BE2C (cell line): ENCODE measurements at places on chromosomes 1 and 21.
A peak's percentile ranks its signal among the peaks of the same experiment; 100 is the strongest.

DNA sequence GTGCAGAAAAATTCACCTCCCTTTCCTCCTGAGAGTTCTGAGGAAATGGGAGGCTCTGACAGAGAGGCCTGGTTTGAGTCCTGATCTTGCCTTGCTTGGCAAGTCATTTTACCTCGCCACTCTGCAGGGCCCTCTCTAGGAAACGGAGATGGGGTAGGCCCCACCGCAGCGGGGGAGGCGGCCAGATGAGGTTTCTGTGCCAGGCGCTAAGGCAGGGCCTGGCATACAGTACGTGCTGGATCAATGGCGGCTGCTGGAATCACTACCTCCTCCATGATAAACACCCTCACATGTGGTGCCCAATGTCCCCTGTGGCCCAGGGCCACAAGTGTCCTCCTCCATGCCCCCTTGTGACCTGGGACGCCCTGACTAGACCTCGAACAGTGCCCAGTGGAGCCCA, 499 bp upstream of the PLEKHG5 start:
- DNase-seq = no peak

DNA sequence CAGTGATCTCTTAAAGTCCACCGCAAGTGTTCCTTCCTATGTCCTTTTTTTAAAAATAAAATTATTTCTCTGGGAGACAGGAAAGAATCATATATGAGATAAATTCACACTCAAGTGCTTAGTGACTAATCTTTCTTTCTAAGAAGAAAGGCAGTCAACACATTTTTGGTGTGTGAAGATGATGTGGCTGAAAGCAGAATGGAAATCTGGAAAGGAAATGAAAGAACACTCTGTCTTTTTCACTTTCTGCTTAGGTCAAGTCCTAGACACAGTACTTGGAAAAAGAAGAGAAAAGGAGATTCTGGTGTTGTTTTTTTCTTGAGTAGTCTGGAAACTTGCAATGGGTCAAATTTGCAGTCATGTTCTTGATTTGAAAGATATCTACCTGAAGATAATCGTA, 45.5 kb upstream of the PRRX1 start:
- DNase-seq = no peak

- no peak for DNase-seq
Measured at GRCh38 chr1:170273291-170274130, 127.8 kb downstream of the NTMT2 start.

DNA sequence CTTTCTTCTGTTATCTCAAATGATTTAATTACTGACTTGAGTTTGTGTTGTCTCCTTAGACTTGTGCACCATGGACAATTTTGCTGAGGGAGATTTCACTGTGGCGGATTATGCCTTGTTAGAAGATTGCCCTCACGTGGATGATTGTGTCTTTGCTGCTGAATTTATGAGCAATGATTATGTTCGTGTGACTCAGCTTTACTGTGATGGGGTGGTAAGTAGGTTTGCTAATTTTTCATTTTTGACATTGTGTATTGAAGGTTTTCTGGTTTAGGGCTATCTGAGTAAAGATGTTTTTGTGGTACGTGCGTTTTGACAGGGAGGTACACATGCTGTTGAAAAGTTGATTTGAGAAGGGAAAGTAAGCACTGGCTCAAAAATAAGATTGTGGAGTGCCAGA, 14.1 kb downstream of the TTC3 start:
- DNase-seq = peak; percentile 34

DNA sequence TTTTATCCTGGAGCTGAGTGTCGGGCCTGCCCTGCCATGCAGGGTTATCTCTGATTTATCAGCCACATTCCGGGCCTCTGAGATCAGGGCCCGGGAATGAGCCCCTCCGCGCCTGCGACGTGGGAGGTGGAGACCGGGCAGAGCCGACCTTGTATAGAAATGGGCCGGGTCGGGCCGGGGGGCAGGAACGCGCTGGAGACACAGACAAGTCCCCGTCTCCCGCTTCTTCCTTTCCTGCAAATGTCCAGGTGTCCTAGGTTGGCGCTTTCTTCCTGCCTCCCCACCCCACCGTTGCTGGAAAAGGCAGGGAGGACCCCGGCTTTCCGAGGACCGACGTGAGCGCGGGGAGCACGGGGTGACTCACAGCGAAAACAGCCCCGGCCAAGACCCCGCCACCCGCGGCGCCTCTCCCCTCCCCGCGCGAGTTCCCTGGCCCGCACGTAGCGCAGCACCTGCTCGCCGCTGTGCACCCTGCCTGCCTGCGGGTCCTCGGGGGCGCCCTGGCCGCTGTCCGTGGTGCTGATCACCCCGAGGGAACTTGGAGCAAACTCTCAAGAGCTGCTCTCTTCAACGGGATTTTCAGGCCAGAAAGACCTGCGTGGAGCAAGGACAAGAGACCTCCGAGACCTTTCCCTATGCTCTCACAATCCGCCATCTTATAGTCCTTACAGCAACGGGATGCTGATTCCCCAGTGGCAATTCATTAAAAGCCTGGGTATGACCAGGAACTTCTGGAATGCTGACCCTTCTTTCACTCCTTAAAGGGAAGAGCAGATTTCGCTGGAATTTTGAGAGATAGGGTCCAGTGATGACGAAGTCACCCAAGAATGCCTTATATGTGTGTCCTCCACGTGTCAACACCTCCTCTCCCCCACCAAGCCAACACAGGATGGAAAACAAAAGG, 475 bp upstream of the NPPB start:
- DNase-seq = peak; percentile 28

GRCh38 chr1:1806890-1807289, 28.6 kb upstream of the NADK start:
- no peak for DNase-seq

GRCh38 chr1:191498825-191499224, 659.4 kb upstream of the RGS18 start:
- DNase-seq = no peak

GRCh38 chr1:33349778-33350610, 29.1 kb upstream of the A3GALT2 start:
- DNase-seq = peak; percentile 86

DNA sequence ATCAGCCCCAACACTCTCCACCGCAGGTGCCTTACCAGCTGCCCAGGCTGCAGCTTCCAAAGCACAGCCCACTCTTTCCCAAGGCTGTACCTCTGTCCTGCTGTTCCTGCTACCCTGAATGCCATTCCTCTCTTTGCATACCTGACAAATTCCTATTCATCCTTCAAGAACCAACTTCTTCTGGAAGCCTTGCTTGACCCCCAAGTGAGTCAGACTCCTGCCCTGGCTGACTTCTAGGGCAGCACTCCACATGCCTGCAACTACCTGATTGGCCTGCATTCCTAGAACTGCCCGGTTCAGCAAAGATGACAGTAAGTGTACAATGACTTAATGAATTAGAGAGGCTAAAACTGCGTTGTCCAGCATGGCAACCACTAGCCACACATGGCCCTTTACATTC, 20.8 kb upstream of the PDZK1IP1 start:
- no peak for DNase-seq

DNA sequence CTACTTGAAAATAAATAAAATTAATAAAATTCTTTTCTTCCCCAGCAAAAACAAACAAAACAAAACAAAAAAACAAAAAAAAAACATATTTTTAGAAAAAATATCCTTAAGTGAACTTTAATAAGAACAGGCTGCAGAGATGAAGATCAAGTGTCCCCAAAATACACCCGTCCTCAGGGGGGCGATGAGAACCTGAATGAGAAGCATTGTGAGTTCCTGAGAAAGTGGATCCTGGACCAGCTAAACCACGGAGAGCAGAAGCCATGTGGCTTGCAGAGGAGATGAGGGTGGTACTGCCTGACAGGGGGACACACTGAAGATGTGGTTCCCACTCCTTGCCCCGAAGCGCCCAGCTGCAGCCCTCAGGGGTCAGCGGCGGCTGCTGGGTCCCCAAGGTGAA, 89.3 kb downstream of the ITPKB start:
- DNase-seq = no peak

DNA sequence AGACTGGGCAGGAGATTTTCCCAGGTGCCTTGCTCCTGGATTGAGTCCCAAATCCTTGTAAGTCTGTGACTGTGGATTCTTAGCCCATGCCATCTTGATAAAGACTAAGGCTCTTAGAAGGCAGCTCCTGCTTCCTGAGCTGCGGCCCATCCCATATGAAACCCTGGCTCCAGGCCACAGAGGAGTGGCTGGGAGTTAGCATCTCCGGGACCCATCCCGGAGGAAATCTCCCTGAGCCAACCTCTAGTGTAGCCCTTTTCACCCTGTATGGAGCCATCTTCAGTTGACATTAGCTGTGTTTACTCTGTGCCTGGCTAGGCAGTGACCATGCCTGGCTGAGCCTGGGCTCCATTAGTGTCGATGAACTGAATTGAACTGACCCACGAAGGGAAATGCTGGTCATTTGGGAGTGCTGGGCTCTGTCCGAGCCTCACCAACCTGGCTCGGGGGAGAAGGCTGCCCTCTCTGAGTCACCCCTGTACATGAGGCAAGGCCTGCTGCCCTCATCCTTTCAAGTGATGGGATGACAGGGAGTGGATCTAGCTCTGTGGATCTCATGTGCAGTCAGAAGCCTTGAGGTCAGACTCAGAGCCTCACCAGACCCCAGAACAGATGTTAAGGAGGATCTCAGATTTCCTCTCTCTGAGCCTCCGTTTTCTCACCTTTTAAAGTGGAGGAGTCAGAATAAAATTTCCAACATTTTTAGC, 37.5 kb downstream of the LGR6 start:
- no peak for DNase-seq

DNA sequence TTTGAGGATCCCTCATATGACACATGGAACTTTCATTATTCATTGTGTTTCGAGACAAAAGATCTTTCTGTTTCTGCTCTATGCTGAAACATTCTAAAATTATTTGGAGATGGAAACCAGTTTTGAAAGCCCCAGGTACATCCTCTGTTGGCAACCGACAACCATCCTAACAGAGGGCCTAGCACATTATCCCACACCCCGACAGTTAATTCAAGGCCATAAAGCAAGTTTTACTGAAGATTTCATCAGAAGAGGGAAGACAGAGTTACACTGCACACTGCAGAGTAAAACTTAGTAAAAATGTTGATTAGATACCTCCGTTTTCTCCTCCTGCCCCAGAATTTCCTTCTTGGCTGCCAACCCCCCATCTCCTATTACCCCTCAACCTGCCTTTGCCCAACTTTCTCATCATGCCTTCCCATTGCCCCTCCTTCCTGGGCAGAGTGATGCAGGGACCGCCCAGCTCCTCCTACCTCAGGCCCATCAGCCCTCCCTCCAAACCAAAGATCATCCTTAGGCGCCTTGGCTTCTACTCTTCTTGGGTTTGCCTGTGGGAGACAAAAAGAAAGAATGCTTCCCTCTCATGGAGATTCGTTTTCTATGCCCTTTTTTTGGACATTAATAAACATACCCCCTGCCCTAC, 52.9 kb upstream of the CITED4 start:
- no peak for DNase-seq

- DNase-seq = no peak
Measured at GRCh38 chr1:179155615-179156014, 73.7 kb downstream of the TOR3A start.

DNA sequence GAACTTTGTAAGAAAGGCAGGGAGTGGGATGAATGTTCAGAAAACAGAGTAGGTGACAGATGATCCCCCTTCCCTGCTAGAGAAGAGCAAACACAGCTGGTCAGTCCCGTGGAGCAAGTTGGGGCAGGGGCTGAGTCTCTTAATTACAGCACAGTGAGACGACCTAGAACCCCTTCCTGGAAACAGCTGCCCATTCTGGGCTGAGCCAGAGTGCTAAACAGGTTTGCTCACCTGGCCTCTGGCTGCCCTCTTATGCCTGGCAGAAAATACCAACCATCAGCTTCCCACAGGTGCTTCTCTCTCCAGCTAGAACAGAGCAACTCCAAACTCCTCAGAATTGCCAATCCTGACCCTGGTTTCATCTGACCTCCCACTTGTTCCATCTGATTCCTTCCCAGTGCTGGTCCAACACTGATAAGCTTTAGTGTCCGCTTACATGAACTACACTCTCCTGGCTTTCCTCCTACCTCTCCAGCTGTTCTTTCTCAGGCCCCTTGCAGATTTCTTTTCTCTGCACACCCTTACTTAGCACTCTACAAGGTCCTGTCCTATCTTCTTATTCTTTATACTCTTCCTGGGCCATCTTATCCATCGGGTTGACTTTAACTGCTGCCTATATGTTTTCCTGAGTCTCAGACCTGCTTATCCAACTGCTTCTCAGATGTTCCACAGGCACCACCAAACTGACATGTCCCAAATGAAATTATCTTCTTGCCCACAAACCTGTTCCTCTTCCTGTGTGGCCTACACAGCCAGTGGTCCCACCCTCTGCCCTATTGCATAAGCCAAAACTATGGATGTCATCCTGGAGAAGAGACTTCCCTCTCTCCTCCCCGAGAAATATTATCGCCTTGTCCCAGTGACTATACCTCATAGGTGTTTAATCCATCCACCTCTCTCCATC, 22.6 kb upstream of the COL9A2 start:
- DNase-seq = no peak

DNA sequence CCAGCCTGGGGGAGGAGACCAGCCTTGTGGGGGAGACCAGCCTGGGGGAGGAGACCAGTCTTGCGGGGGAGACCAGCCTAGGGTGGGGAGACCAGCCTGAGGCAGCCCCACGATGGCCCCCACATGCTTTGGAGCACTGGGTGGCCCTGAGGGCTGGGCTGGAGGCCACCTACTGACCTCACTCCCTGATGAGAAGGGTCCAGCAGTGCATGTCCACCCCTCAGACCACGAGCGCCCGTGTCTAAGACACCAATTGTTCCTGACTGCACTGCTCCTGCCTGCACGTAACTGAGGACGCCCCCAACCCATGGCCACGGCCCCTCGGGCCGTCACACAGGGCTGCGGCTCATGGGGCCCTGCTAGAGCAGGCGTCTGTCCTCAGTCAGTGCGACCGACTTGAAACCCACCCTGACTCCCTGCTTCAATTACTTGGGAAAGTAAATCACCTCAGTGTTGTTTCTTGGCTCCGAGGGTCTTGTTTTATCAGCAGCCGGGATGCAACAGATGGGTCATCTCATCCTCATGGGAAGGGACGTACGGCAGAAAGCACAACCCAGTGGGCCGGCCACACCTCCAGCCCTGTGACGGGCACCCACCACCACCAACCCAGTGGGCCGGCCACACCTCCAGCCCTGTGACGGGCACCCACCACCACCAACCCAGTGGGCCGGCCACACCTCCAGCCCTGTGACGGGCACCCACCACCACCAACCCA, at the start of gene SPATC1L:
TSS of gene SPATC1L (minus strand) at position 550 of the 715 bp plus-strand sequence. CDS start 1,643 bp downstream, outside the sequence.
- DNase-seq = peak; percentile 77

DNA sequence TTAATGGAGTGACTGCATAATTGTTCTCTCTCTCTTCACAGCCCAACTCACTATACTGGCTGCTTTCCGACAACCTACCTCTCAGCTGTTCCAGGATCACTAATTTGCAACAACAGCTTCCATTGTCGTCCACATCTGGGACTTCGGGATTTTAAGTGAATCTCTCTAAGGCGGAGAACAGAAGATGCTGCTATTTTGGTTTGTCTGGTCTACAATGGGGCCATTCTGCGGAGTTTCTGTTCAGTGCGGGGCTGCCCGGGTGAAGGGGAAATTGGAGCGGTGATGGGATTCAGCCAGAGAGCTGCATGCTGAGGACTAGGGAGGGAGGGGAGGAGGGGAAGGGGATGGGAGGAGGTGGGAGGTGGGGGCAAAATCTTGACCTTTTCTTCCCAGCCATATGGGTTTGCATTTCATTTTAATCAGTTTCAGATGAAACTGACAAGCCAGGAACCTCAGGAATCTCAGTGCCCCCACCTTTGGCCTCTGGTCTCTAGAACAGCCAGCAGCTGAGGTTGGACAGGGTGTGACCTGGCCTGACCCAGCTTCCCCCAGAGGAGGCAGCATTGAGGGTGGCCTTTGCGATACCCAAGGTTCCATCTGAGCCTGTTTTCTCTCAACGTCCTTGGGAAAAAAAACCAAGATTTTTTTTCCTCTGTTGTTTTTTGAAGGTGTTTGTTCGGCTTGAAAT, 6.9 kb upstream of the SRP9 start:
- DNase-seq = no peak
